ENCODE measurements at places on chromosomes 6 and 20.
A peak's percentile ranks its signal among the peaks of the same experiment; 100 is the strongest.

DNA sequence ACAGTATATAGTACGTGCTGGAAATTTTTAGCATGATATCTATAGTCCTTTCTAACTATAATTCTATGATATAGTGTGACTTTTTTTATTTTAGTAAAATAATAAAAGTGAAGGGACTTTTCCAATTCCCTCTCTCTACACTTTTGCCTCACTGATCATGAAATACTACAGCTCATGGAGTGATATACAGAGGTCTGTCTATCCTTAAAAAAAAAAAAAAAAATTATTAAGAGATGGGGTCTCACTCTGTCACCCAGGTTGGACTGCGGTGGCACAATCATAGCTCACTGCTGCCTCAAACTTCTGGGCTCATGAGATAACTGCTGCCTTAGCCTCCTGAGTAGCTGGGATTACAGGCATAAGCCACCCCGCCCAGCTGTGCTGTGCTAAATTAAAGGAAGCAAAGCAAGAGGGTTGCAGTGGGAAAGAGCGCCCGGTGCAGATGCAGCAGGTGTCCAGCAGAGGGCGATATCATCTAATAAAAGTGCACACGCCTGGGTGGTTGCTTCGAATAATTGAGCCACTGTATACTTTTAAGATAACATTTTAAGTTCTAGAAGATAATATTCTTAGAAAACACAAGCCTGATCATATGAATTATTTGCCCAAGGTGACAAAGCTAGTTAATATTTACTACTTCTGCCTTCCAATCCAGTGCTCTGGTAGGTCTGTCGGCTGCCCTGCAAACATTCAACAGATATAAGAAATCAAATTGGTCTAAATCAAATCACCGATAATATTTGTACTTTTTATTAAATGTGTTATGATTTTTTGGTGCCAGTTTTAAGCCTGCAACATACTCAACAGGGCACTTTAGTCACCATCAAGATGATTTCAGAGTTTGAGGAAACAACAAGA is 94.9 kb upstream of the NT5E start:
- peak; percentile 18 for DNase-seq

GRCh38 chr6:42021847-42022754 is 28.2 kb upstream of the TAF8 start:
- DNase-seq: no peak

GRCh38 chr6:118971682-118972081 is 36.7 kb upstream of the MCM9 start:
- DNase-seq: no peak

- DNase-seq: no peak
These were observed 192.5 kb downstream of the EDN1 start for GRCh38 chr6:12482386-12483375.

DNA sequence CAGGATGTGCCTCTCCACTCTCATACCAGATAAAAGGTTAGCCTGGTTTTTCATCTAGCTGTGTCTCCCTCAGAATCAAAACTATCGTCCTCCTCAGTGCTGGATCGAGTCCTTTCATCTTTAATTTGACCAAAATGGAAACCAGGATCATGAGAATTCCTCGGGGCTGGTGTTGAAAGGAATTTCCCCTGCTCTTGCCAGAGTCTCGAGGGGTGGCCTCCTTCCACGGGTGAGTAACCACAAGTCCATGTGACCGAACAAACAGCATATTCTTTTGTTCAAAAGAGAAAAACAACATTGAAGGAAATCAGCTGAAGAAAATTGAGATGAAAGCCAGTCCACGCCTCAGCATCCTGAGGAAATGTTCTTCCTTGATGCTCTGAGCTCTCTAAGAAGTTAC is 165.9 kb upstream of the CDYL start:
- no peak for DNase-seq
